ENCODE measurements at places on chromosomes 3 and 15.

GRCh38 chr3:99534951-99535704 is 103.3 kb upstream of the COL8A1 start:
- DNase-seq: no peak

DNA sequence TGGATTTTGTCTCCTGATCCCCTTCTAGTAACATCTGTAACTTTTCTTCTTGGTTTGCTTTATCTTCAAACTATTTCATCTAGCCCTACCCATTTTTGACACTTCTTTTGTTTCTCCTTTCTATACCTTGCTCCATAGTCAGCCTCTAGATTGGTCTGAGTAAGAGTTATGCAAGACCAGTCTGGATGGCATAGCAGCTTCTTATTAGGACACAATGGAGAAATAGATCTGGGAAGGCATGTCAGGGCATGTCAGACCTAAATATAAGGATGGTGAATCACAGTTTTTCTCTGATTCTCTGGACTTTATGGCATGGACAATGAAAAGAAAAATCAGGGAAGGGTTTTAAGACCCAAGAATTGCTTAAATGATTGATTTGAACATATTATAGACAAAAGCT is 452.5 kb downstream of the RAP2B start:
- DNase-seq: no peak

DNA sequence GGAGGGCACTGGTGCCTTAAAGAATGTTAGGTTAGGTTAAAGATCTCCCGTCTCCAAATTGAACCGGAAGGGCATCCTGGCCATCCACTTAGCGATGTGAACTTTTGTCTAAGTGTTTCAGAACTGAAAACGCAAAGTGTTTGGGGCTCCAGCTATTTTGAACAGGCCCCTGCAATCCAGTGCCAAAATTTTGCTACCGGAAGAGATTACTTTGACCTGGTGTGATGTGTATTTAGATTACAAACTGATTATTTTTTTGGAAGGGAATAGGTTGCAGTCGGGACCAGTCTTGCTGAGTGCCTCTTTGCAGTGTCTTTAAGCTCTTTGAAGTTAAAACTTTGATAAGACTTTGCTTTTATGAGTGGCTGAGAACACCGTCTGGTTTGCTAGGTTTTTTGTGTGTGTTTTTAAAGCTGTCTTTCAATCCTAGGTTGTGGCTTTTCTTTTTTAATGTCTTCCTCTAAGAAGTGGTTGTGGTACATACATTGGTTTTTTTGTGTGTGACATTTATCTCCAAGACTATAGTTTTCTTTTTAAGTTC is 179.6 kb downstream of the OR4M2 start:
- DNase-seq: no peak

DNA sequence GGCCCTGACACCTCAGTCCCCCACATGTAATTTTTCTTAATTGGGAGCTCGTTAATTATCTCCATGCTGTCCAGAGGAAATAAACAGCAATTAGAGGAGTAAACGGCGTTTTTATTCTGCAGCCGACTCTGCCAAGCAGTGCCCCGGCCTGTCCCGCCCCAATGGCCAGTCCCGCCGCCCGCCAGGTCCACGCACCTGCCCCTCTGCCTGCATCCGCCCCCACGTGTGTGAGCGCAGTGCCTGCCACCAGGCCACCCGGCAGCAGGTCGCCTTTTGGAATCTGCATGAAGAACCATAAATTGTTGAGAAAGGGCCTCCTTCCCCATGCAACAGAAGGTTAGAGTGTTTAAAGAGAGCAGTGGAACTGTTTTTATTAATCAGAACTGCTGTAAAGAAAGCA is 87.5 kb upstream of the LINGO1 start:
- no peak for DNase-seq

- DNase-seq: no peak
These were observed 12.2 kb downstream of the ATP2B2 start for GRCh38 chr3:10493202-10493589.

All from NCI-H1436 (cell line).